Heart left ventricle (tissue), 16 donors: ENCODE measurements at places on chromosomes 2 and 18. TPM values are rescaled to one million over a fixed set of nuclear protein-coding genes. Genes with fewer than 3 reads are reported as not detected.

GPR45 gene
- not detected for total RNA-seq

INHA gene
- total RNA-seq, result 2.4 TPM

LYPD6 gene
- total RNA-seq, result 0.05 TPM

CRYGD gene
- not detected for total RNA-seq

LHCGR gene
- not detected for total RNA-seq

UGT1A8 gene
- total RNA-seq, result not detected

DNA sequence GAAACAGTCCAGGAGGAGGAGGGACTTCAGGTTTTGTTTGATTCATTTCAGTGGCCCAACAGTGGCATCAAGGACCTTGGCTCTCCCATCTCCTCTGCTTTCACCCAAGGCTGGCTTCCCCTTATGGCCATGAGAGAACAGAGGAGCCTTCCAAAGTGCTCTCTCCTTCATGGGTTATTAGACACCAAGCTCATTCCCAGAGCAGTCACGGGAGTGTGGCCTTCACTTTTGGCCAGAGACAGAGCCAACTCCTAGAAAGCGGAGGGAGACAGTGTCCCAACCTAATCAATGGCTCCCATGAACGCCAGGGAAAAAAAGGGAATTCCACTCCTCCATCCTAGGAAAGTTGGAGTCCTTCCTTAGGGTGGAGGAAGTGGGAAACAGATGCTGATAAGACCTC lies 871 bp upstream of the DUSP28 start:
- H3K36me3 ChIP-seq, result no peaks in the 10 kb centered on the region
- peaks cover 67% of the 10 kb centered on the region for H3K4me1 ChIP-seq
- no peak overlapping the region for H3K27ac ChIP-seq

DNA sequence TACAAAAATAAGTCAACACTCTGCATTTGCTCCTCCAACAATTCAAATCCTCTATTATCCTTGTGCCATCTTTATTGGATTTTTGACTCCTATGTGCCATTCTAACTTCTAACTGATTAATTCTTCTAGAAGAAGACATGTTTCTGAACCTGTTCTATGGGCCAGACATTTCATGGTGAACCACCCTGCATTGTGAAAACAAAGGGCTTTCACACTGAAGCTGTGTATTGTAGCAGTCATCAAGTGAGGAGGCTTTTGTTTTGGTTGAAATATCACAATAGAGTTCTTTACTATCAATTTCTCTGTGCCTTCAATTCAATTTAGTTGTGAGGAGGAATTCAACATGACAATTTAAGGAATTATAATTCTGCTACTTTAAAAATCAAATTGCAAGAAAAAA lies 357.9 kb downstream of the PLCL1 start:
- H3K36me3 ChIP-seq, result no peaks in the 10 kb centered on the region
- H3K27me3 ChIP-seq, result no peaks in the 10 kb centered on the region
- H3K4me3 ChIP-seq, result no peak overlapping the region

DNA sequence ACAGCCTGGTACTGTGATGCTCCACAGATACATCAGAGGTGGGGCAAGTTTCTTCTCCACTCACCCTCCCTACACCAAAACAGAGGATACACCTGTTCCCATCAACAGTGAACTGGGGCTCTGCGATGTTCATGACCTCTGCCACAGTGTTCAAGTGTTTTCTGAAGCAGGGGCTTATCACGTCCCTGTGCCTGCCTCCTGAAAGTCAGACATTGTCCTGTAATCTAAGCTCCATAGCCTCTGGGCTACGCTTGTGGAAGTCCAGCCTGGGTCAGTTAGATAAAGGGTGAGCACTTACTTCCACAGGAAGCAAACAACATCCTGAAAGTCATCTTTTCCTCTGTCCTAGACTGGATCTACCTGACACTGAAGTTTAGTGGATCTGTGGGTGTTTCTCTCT lies 20.2 kb upstream of the MRO start:
- no peaks in the 10 kb centered on the region for H3K27me3 ChIP-seq
- H3K27ac ChIP-seq, result peak overlapping the region; percentile 41
- DNase-seq, result no peak
- H3K36me3 ChIP-seq, result no peaks in the 10 kb centered on the region

DNA sequence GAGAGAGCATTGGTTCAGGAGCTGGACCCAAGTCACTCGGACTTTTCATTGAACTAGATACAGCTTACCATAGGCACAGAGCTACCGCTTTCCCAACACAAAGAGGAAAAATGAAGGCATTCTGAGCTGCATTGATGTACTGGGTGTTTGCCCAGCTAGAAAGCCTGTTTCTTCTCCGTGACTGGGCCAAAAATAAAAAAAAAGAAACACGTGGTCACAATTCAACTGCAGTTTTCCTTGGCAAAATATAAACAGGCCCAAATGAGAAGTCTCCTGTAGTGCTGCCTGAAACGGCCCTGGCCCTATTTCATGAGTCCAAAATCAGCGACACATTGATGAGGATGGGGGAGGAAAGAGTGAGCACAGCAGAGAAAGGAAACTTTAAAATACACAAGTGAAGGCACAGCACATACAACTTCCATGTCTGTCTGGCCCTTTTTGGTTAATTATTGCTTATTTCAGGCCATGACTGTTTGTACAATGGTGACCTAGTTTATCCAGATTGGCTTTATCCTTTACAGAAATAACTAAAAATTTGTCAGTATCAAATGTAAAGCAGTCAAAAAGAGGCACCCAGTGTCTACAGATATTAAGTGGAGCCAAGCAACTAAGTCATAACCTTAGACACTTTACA lies 179.7 kb downstream of the ICOS start:
- no peak overlapping the region for H3K27ac ChIP-seq
- no peak for DNase-seq
- H3K27me3 ChIP-seq, result no peaks in the 10 kb centered on the region
- peaks cover 35% of the 10 kb centered on the region for H3K4me1 ChIP-seq

DNA sequence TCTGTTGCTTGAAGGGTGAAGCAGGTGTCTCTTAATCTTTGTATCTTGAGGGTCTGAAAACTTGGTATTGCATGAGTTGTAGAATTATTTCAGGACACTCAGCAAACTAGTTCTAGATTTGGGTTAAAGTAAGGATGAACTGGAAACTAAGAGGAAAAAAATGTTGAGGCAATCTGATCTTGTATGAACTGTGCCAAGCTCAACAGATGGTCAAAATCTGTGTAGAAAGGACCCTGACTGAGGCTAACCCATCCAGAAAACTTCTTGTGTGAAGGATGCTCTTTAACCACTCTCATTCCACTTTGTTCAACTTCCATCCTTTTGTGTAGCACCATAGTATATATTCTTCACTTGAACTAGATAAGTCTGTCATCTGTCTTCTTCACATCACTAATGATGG lies 861.7 kb downstream of the SLC4A3 start:
- DNase-seq, result no peak
- H3K36me3 ChIP-seq, result no peaks in the 10 kb centered on the region
- no peak overlapping the region for H3K4me3 ChIP-seq

- H3K4me3 ChIP-seq, result no peak overlapping the region
- H3K27me3 ChIP-seq, result no peaks in the 10 kb centered on the region
- DNase-seq, result no peak
- H3K4me1 ChIP-seq, result peaks cover 21% of the 10 kb centered on the region
These were observed 109.4 kb downstream of the ZNF516 start for GRCh38 chr18:76385681-76385975.

- H3K4me1 ChIP-seq, result peaks cover 4% of the 10 kb centered on the region
- no peaks in the 10 kb centered on the region for H3K27me3 ChIP-seq
- no peak overlapping the region for H3K4me3 ChIP-seq
These were observed 152.1 kb downstream of the SLC8A1 start for GRCh38 chr2:40299781-40300180.
